IMR-90 (cell line): ENCODE measurements at places on chromosomes 13 and 19.

DNA sequence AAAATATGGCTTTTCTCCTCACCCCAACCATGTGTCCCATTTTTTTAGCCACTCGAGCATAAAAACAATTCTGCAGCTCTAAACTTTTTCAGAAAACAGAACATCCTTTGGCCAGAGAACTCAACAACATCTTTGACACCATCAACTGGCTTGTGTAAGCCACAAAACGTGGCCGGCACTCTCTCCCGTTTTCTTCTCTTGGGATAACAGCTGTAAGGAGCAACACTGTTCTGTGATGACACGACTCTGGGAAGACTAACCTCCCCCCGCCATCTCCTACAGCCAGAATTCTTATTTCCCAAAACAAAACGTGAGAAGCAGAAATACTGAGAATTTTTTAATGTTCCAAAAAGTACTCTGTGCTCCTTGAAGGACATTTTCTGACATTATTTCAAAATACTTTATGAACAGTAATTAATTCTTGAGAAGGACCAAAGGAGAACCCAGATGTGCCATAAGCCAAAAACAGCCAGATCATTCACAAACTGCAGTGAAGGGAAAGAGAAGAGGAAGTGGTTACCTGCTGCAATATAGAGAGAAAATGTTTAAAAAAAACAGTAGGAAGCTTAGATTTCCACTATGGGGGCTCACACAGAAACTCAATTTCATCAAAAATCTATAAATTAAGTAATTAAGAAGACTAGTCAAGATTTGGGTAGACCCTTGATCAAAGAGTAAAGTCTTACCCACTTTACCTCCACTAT lies 25.8 kb downstream of the COL4A1 start:
- no peak for DNase-seq

- no peak for DNase-seq
Observed at GRCh38 chr19:57719424-57719823, 8.0 kb downstream of the ZNF671 start.

GRCh38 chr13:73732350-73732749 lies 401.9 kb downstream of the KLF12 start:
- no peak for DNase-seq

- no peak for DNase-seq
Observed at GRCh38 chr13:50599046-50599445, 244.4 kb downstream of the DLEU7 start.

DNA sequence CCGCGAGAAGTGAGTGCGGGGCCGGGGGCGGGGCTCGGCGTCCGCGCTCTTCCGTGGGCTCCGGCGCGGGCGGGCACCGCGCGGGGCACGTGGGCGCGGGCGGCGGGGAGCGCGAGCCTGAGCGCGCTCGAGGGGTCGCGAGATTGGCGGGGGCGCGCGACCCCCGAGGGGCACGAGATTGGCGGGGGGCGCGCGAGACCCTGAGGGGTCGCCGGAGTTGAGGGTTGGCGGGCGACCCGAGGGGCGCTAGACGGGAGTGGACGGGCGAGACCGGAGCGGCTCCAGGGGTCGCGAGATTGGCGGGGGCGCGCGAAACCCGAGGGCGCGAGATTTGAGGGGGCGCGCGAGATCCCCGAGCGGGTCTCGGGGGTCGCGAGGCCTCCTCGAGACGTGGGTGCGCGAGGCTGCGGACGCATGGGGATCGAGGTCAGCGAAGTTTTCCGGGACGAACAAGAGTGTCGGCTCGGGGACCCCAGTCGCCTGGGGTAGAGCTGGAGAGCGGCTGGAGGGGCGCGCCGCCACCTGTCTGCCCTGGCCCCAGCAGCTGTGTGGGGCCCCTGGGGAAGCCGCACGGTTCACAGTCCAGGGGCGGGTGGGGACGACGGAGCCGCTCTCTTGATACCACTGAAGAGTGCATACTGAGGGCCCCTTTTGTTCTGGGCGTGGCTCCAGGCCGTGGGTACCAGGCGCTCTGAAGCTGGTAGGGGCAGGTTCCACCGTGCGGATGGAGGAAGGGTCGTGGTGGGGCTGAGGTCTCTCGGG lies 682 bp downstream of the SSBP4 start:
- no peak for DNase-seq

DNA sequence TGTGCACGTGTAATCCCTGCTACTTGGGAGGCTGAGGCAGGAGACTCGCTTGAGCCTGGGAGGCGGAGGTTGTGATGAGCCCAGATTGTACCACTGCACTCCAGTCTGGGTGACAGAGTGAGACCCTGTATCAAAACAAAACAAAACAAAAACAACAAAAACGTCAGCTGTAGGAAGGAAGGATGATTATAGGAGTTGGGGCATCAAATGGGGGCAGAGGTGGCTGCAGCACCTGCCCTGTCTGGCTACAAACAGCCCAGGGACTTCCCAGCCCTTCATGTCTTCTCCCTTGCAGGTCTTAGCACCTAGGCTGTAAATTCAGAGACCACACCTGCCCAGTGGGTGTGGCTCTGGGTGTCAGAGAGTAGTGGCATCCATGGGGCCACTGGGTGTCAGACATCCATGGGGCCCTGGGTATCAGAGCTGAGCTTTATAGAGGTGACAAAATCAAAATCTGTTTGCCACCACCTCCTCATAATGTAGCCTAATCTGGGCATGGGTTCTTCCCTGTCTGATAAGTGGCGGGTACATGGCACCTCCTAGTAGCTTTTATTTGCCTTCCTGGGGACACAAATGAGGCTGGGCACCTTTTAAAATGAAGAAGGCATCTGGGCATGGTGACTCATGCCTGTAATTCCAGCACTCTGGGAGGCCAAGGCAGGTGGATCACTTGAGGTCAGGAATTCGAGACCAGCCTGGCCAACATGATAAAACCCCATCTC lies 4.7 kb upstream of the B3GNT3 start:
- DNase-seq: no peak

- no peak for DNase-seq
Observed at GRCh38 chr13:32737111-32737571, 150.9 kb downstream of the PDS5B start.

- DNase-seq: no peak
Observed at GRCh38 chr19:24046550-24046949, 40.4 kb upstream of the ZNF254 start.

- no peak for DNase-seq
Observed at GRCh38 chr13:114055766-114056165, 76.7 kb downstream of the RASA3 start.

GRCh38 chr13:112453207-112453829 lies 77.2 kb downstream of the SPACA7 start:
- DNase-seq: no peak

- DNase-seq: no peak
Observed at GRCh38 chr19:19211499-19212420, at the start of gene NCAN. Gene NCAN (plus strand): TSS chr19:19211958. CDS start chr19:19216954, 4,996 bp downstream.

- DNase-seq: no peak
Observed at GRCh38 chr13:50714891-50715290, 128.6 kb downstream of the DLEU7 start.

DNA sequence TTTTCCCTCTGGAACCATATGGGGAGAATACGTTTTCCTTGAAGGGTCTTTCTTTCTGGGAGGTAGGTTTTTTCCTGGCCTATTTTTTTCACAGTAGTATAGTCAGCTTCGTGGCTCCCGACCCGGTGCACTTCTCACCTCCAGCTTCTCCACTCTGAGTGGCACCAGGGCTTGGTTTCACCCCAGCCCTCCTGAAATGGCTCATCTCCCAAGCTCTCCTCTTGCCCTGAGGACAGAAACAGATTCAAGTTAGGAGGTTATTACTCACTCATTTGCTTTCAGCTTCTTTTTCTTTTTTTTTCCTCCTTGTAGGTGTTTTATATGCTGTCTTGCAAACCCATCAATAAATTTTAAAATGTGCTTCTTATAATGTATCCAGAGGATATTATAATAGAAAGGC lies 199.3 kb downstream of the RFC3 start:
- no peak for DNase-seq

DNA sequence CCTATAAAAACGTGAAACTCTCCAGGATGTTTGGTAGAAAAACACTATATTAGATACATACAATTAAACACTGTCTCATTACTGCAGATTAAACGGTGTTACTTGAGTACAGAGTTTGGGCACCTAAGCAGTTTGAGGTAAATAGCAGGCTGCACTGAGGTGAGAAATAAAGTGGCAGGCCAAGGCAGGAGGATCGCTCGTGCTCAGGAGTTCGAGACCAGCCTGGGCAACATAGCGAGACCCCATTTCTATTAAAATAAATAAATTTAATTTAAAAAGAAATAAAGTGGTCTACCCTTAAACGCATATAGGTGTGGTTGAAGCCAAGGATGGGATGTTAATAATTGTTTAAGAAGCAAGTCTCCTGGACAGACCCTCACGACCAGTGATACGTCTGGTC lies 1.2 kb downstream of the PSPC1 start:
- DNase-seq: no peak

- DNase-seq: no peak
Observed at GRCh38 chr19:46823049-46823448, 27.6 kb downstream of the AP2S1 start.

GRCh38 chr13:51999921-52000320 lies 11.3 kb downstream of the ATP7B start:
- DNase-seq: no peak
